Renal cortical epithelial cell (primary cell): ENCODE measurements at places on chromosomes 11 and 22. TPM values are rescaled to one million over a fixed set of nuclear protein-coding genes. Genes with fewer than 3 reads are reported as not detected.

The GNG3 gene
- not detected in 2 replicates for total RNA-seq

The SAA1 gene
- 137 and 322 TPM in 2 replicates for total RNA-seq

The AMOTL1 gene
- total RNA-seq = 32.6 and 51.2 TPM in 2 replicates

The KBTBD3 gene
- 4.5 and 11.9 TPM in 2 replicates for total RNA-seq

The DGAT2 gene
- total RNA-seq = 1.7 and 3.7 TPM in 2 replicates

The ADSL gene
- total RNA-seq = 117 and 241 TPM in 2 replicates

The CCDC87 gene
- 0.35 and 0.80 TPM in 2 replicates for total RNA-seq

The PTPRCAP gene
- total RNA-seq = 0.17 and 0.85 TPM in 2 replicates

The CADM1 gene
- 12.7 and 65.4 TPM in 2 replicates for total RNA-seq

The TENM4 gene
- total RNA-seq = 59.6 and 306 TPM in 2 replicates

The CTSW gene
- total RNA-seq = 0.35 TPM in 1 of 2 replicates, not detected in the other

The ZDHHC13 gene
- 28.5 and 63.6 TPM in 2 replicates for total RNA-seq
